NCI-H187 (cell line): ENCODE measurements at places on chromosomes 5 and 9.

- DNase-seq: no peak
These were observed 154.2 kb upstream of the DAB2 start for GRCh38 chr5:39578887-39579497.

- DNase-seq: no peak
These were observed 161.5 kb downstream of the HSD17B3 start for GRCh38 chr9:96140296-96141127.

- DNase-seq: no peak
These were observed 302.4 kb downstream of the PDE4D start for GRCh38 chr5:59591162-59591561.

- no peak for DNase-seq
These were observed 568.5 kb upstream of the RIOK2 start for GRCh38 chr5:97751540-97751939.

- no peak for DNase-seq
These were observed 336.7 kb upstream of the CLINT1 start for GRCh38 chr5:158195416-158196210.

DNA sequence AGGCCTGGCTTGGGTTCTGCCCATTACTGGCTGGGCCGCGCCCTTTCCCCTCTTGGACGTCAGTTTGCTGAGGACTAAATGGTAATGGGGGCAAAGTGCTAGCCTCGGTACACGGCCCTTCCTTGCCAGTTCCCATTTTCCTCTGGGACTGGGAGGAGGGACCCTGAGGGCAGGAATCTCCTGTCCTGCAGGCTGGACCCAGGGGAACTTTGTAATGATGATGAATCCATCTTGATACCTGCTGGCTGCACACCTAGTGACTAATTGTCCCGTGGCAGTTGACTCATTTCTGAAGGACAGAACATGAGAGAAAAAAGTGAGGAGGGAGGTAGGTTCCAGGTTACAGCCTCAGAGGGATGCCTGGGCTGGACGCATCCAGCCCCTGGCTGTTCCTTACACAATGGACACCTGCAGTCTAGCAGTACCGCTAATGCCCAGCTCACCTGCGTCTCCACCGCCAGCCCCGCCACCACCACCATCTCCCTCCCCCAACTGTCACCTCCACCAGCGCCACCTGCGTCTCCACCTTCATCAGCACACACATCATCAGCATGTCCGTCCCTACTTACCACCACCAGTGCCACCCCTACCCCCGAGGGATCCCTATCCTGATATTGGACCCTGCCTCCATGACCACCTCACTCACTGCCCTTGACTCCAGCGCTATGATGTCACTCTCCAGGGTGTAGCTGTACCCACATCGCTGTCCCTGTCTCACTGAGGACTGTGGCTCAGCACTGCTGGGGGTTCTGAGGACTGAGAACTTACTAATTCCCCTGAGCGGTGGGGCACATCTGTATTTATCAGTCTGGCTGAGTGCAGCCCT is 4.3 kb downstream of the CDHR2 start:
- DNase-seq: no peak
